M059J (cell line): ENCODE measurements at places on chromosomes 7 and 10.

DNA sequence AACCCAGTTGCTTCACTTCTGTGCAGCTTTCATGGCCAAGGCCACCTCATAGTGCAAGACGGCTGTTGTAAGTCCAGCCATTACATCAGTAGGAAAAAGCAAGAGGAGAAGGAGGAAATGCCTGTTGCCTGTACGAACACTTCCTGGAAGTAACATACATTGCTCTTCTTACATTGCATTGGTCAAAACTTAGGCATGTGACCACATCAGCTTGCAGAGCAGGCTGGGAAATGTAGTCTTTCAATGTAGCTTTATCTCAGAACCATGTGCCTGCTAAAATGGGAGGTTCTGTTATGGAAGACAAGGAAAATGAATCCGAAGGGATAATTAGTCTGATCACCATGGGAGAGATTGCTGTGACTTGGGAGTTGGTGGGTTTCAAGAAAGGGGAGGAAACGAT is 4.3 kb downstream of the SLC29A3 start:
- DNase-seq, result no peak

GRCh38 chr7:101690061-101690460 is 61.0 kb upstream of the MYL10 start:
- no peak for DNase-seq

DNA sequence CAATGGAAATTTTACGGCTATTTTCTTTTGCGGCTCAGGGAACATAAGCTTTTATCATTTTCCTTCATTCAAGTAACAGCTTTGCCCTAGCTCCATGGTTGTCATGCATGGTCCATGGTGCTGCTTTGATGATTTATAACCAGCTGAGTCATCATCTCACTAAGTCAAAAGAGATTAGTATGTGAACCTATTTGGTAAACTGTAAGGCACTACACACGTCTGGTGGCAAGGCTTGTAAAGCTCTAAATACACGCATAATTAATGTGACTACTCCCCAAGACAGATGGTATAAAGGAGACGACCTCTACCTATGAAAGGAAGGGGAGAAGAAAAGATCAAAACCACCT is 340.2 kb downstream of the KCNMA1 start:
- peak; percentile 87 for DNase-seq

DNA sequence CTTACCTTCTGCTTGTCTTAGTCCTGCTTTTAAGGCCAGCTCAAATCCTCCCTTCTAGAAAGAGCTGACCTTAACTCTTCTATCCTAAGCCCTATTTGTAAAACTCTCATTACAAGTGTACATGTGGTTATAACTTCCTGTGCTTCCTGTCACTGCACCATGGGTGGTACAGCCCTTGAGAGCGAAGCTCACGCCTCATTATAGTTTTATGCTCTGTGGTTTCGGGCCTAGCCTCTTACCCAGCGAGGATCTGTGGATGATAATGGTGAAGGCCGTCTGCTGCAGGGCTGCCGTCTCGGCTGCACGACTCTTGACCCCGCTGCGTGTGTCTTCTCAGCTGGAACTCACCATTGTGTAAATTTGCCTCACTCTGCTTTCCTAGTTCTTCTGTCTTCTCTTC is 74.6 kb downstream of the CUL1 start:
- DNase-seq, result no peak

DNA sequence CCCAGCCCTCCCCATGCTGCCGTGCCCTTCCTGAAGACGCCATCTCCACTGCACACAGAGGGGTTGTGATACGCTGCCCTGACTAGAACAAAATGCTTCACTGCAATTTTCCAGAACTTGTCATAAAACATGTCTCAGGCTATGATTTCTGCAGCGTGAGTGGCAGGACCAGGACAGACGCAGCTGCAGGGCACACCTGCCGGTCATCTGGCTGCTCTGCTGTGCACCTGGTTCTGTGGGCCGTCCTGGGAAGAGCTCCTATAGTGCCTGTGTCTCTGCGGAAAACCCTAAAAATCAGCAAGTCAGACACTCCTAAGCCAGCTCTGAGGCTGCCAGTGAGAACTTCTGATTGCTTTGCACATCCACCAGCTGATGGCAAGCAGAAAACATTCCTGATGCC is 39.7 kb upstream of the DIP2C start:
- no peak for DNase-seq

- DNase-seq, result peak; percentile 40
Observed at GRCh38 chr7:112080978-112081377, 125.2 kb downstream of the DOCK4 start.

DNA sequence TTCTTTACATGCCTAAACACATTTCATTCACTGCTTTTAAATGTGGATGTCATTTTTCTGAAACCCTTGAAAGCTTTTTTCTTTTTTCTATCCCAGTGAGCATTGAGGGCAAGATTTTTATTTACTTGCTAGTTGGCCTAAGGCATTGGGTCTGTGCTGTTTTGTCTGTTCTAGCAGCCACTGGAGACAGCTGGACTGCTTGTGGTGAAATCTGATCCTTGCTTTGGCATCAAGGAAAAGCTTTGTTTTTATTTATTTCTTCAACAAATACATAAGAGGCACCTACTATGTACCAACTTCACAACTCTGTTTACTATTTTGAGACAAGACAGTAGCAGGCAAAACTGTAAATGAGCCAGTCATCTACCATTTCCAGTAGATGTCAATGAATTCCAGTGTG is 28.4 kb upstream of the PDLIM1 start:
- peak; percentile 72 for DNase-seq

DNA sequence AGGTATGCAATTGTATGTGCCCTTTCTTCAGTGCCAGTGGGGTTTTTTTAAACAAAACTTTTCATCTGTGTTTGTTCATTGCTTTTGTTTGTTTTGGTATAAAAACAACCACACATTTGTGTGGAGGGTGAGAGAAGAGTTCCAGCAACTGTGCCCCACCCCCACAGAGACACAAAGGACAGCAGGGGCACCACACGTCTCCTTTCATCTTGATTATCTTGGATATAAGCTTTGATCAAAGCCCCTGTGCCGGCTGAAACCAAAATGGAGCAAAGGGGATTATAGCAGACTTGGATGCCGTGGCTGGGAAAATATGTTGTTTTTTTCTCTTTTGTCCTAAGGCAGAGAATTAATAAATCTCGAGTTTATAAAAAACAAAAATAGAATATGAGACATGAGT is 111.8 kb upstream of the RSU1 start:
- no peak for DNase-seq

- no peak for DNase-seq
Observed at GRCh38 chr7:89681448-89681847, 472.8 kb upstream of the STEAP1 start.

DNA sequence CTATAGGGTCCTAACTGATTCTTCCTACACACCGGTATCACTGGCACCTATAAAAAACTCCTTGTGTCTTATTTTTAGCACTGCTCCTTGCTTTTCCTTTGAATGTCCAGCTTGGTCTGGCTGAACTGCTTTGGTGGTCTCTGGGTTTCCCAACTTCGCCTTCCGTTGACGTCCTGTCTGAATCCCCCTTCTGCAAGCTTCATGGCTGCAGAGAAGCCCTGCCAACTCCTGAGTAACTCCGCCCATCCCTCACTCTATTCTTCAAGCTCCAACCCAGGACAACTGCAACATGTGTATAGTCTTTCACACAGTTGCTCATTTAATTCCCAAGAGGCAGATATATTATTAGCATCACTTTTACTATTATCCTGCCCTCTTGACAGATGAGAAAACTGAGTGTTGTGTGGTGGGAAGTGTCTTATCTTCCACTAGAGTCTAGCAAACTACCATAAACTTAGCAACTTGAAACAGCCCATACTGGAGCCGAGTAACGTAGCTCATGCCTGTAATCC is 40.9 kb downstream of the MTURN start:
- no peak for DNase-seq

GRCh38 chr7:43533801-43534479 is 49.0 kb upstream of the STK17A start:
- peak; percentile 15 for DNase-seq

GRCh38 chr7:42350801-42351200 is 113.8 kb upstream of the GLI3 start:
- peak; percentile 14 for DNase-seq

DNA sequence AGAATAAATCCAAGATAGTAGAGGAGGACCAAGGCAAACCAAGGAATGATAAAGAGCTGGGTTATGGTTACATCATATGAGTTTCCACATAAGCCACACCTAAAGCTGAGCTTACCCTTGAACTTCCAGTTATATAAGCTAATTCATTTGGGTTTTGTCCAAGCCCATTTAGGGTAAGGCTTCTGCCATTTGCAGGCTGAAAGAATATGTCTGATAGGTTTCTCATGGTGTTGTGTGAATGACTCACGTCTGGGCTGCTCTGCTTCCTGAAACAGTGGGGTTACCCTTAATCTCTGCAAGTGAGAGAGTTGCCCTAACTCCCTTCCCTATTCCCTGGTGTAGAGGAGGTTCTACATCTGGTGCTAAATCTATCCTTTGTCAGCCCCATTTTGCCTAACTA is 60.8 kb downstream of the PTTG1IP2 start:
- peak; percentile 31 for DNase-seq

DNA sequence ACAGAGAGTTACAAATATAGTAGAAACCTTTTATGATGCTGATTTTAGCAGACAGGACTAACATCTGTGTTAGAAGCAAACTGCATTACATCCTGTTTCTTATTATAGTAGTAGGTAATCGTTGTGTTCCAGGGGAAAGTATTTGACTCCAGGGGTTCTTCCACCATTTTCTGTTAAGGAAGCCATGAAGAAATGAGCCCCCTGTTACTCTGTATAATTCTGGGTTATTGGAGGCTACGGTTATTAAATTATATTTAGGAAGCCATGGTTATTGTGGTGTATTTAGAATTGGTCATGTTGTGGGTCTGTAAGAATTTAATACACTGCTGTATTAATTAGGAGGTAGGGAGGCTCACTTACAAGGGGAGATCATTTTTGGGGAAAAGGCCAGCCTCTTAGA is 175.8 kb upstream of the AGK start:
- DNase-seq, result no peak

- DNase-seq, result no peak
Observed at GRCh38 chr10:74153676-74154075, 2.7 kb downstream of the ADK start.
